ENCODE measurements at places on chromosomes 13 and 19.

DNA sequence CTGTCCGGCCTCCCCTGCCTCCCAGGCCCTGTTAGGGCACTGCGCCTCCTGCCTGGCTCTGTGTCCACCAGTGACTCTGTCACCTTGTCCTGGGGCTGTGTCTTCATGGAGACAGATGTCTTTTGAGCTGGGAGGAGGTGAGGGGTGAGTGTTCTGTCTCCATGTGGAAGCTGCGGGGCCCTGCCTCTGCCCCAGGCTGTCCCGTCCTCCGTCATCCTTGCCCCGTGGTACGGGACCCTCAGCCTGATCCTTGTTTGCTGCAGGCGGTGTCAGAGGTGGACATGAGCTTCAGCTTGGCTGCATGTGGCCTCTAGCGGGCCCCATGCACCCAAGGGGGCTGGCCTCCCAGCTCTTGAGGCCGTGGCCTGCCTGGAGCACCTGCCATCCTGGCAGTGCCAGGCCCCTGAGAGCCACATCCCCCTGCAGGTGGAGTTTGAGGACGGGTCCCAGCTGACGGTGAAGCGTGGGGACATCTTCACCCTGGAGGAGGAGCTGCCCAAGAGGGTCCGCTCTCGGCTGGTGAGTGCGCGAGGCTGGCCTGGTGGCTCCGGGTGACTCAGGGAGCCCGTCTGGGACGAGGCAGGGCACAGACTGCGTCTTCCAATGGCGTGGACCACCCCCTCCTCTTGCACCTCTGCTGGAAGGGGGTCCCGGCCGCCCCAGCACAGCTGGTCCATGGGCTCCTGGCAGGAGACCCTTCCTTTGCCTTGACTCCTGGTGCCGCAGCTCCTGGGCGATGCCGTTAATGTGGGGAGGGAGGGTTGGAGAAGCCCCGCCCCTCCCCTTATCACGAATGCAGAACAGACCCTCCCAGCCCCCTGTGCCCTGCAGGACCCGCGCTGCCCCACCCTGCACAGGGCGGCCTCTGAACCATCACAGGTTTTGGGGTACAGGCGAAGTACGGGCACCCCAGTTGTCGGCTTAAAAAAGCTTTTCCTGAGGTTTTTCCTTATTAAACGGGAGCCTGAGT, 181.3 kb downstream of the KDM4B start:
- DNase-seq, result no peak

GRCh38 chr13:97901716-97902115, 51.8 kb upstream of the IPO5 start:
- no peak for DNase-seq

- DNase-seq, result peak; percentile 75
These were observed 41.2 kb upstream of the USPL1 start for GRCh38 chr13:30576528-30576927.

- no peak for DNase-seq
These were observed 38.4 kb upstream of the TNFAIP8L1 start for GRCh38 chr19:4600893-4601292.

DNA sequence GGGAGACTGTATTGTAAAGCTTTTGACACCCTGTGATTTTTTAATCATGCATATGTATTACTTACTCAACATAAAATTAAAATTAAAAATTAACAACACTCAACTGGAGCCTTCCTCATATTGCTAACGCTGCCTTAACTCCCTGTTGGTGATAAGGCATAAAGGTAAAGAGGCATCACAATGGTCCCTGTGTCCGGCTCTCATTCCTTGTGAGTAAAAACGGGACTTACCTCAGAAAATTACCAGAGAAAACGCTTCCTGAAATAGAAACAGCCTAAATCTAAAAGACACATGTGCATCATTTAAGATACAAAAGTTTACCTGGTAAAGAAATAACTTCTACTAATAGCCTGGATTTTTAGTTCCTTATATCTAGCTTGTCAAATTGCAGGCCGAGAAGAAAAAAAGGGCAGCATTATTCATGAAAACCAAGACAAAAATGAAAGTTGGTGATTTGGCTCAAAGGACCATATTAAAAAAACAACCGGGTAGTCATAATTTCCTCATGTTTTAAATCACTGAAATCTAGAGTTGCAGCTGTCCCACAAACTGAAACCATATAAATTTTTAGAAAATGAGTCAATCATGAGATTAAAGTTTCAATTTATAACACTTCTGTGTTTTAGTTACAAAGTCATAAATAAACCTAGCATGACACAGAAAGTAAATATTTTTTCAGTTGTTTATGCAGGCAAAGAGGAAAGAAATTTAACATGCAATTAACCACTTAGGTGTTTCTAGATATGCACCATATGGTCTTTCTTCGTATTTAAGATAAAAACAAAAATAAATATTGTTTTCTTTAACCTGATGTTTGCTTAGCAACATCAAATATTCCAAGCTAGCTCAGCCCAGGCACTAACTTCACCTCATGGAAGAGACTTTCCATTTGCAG, 94.7 kb downstream of the MIPEP start:
- no peak for DNase-seq

- no peak for DNase-seq
These were observed 82.2 kb downstream of the TNFSF11 start for GRCh38 chr13:42656161-42656560.

- DNase-seq, result peak; percentile 73
These were observed at the start of gene GSX1 for GRCh38 chr13:27792393-27793218. Gene GSX1, plus strand, starts transcription at chr13:27792483. Its CDS starts 208 bp downstream, at chr13:27792691.

- DNase-seq, result peak; percentile 28
These were observed 4.0 kb downstream of the MAG start for GRCh38 chr19:35295792-35296462.

GRCh38 chr13:97582170-97582569, 148.2 kb downstream of the RAP2A start:
- no peak for DNase-seq

GRCh38 chr13:95349267-95349666, 48.0 kb upstream of the ABCC4 start:
- DNase-seq, result no peak

DNA sequence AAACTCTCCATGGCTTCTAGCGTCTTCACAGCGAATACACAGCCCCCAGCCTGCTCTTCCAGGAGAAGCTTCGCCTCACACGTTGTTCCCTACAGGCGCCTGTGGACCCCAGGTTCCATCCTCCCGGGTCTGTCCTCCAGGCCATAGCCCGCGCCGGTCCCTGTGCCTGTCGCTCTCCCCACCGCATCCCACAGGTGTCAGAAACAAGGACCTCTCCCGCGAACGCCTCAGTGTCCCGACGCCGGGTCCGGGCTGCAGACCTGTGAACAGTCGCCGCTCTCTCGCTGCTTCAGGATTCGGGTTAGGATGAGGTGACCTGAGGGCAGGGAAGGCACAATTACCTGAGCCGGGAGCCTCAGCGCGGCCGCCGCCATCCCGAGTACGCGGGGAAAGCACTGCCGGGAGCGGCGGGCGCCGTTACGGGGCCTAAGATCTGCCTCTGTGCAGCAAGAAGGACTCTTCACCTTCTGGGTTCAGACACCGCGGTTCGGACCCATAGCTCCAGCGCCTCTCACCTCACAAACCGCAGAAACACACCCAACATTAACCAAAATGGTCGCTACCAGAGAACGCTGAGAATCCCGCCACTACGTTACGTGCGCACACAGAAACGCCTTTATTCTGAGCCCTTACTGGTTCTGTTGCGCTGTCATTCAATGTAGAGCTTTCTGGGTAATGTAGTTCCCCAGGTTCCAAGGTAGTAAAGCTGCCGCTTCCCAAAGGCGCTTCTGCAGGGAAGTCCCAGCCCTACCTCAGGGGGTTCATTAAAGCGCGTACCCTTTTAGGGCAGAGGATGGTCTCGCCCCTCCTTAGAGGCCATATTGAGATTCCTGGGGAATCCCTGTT, at the start of gene ZNF418:
Gene ZNF418 (minus strand): TSS at position 583 of the 846 bp plus-strand sequence. CDS start 1,580 bp downstream, outside the sequence.
- no peak for DNase-seq

DNA sequence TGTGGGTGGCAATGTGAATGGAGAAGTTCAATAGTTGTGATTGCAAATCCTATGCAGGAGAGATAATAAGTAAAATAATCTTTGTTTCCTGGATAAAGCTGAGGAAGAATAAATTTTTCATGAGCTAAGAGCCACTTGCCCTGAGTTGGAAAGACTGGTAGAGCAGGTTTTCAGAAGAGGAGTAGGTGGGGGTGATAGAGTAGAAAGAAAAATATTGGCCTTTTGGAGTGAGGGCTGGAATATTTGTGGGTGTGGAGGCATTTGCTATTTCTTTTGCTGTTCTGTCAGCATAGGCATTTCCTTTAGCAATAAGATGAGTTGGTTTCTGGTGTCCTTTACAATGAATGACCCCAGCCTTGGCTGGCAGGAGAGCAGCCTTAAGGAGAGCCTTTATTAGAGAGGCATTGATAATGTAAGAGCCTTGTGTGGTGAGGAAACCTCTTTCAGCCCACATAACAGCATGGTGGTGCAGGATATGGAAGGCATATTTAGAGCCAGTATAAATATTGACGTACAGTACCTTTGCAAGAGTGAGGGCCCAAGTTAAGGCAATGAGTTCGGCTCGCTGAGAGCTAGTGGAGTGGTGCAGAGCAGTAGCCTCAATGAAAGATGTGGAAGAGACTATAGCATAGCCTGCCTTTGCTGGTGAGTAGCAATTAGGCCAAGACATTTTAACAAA, 11.6 kb upstream of the ZNF431 start:
- no peak for DNase-seq

DNA sequence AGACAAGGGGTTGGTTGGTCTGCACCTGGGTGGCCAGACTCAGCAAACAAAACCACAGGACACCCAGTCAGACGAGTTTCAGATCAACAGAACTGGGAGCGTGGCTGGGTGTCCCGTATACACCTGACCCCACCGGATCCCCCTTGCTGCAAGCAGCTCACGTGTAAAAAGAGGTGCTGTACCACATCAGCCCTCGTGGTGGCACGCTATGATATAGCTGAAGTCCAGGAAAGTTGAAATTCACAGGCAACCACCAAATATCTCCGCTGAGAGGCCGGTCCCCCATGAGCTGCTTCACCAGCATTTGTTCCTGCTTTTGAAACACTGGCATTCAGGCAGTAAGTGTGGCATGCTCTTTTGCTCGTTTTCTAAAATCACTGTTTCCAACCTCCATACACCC, 92.3 kb downstream of the TUBA3C start:
- no peak for DNase-seq

DNA sequence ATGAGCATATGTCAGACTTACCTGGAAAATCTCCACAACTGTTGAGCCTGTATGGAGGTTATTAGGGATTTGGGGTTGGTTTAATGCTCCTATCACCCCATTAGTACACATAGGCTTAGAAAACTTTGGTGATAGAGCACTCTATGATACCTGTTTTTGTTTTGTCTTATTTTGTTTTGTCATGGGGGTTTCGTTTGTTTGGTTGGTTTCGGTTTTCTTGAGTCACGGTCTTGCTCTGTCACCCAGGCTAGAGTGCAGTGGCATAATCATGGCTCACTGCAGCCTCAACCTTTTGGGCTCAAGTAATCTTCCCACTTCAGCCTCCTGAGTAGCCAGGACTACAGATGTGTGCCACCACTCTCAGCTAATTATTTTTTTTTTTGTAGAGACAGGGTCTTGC, 70.0 kb downstream of the MZT1 start:
- DNase-seq, result no peak

- DNase-seq, result no peak
These were observed 46.9 kb upstream of the VSTM2B start for GRCh38 chr19:29478578-29479565.

GRCh38 chr13:40192452-40192851, 474.0 kb downstream of the FOXO1 start:
- no peak for DNase-seq

DNA sequence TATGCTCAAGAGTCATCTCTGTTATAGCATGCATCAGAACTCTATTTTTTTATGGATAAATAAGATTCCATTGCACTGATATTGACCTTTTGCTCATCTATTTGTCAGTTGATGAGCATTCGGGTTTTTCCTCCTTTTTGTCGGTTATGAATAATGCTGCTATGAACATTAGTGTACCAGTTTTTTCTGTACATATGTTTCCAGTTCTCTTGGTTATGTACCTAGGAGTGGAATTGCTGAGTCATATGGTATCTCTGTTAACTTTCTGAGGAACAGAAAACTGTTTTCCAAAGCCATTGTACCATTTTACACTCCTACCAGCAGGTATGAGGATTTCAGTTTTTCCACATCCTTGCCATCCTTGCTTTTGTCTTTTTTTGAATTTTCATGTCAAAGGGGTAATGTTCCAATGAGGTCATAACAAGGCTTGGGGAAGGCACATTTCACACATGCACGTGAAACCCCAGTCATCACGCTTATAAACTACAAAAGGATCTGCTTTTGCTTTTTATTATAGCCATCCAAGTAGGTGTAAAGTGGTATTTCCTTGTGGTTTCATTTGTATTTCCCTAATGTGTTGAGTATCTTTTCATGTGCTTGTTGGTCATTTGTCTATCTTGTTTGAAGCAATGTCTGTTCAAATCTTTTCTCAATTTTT, 14.6 kb downstream of the KBTBD7 start:
- no peak for DNase-seq

- no peak for DNase-seq
These were observed 7.8 kb downstream of the ZBTB7A start for GRCh38 chr19:4058693-4059452.

GRCh38 chr13:110347535-110348308, 40.6 kb downstream of the COL4A2 start:
- no peak for DNase-seq

- DNase-seq, result no peak
These were observed 292.2 kb downstream of the MZT1 start for GRCh38 chr13:72435251-72435650.
